ENCODE measurements at places on chromosomes 4 and X. TPM values are rescaled to one million over a fixed set of nuclear protein-coding genes. Genes with fewer than 3 reads are reported as not detected.

The CXCR3 gene
- 0.74 TPM for total RNA-seq

The PIR gene
- total RNA-seq, result 13.9 TPM

The EXOSC9 gene
- total RNA-seq, result 28.8 TPM

The SLIT2 gene
- total RNA-seq, result 159 TPM

The SNCA gene
- 60.4 TPM for total RNA-seq

The RAB41 gene
- total RNA-seq, result not detected

The EPHA5 gene
- total RNA-seq, result 0.15 TPM

Data from lung (tissue), 17 donors.